Astrocyte (in vitro differentiated cells and primary cell): ENCODE measurements at places on chromosomes 2 and 18. TPM values are rescaled to one million over a fixed set of nuclear protein-coding genes. Genes with fewer than 3 reads are reported as not detected.

- H3K4me3 ChIP-seq, result no peak overlapping the region
- no peaks in the 10 kb centered on the region for H3K36me3 ChIP-seq
- no peaks in the 10 kb centered on the region for H3K4me1 ChIP-seq
- no peak for DNase-seq
- no peak overlapping the region for H3K27ac ChIP-seq
Measured at GRCh38 chr2:121258051-121258450, 27.0 kb downstream of the TFCP2L1 start.

DNA sequence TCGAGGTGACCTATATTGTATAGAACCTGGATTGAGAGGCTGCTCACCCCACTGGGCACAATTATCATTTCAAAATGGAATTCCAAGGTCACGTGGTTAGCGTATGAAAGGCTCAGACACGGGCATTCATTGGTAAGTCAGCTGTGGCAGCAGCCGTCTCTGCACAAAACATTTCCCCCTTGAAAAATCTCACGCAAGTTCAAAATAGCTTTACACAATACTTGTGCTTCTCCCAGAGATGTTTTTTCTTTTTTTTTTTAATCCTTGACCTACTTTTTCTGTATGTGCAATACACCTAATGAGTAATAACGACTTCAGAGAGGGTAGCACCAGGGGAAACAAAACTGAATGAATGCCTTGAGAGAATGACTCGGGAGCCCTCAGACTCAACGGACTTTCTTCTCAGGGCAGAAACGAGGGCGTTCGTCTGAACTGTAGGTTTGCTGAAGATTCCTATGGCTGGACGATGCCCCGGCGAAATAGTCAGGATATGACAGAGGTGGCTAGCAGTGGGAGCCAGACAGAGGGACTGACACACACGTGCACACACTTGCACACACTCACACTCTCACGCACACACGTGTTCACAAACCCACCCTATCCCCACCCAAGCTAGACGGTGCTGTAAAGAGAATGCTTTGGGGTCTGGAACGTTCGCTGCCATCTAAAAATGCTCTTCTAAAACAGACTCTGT lies 77.8 kb downstream of the PDCL3 start:
- peaks cover 10% of the 10 kb centered on the region for H3K27me3 ChIP-seq
- H3K36me3 ChIP-seq, result no peaks in the 10 kb centered on the region
- H3K27ac ChIP-seq, result no peak overlapping the region
- DNase-seq, result peak; percentile 2
- no peaks in the 10 kb centered on the region for H3K4me1 ChIP-seq

DNA sequence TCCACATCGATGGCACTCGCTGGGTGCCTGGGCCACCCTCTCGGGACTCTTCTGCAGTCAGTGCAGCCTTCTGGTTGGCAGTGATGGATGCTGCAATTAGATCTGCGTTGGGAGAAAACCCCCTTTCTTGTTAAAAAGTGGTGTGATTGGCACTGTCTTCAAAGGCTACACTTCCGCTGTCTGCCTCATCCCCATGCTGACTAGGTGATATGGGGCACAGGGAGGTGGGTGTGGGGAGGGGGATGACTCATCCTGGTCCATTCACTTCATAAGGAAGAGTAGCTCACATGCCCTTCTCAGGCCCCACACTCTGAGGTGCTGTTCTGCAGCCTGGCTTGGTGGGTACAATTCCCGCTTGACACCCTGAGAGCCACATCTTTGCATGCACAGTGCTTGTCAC lies 77.4 kb downstream of the THNSL2 start:
- H3K36me3 ChIP-seq, result no peaks in the 10 kb centered on the region
- H3K27me3 ChIP-seq, result no peaks in the 10 kb centered on the region
- H3K4me3 ChIP-seq, result no peak overlapping the region
- H3K27ac ChIP-seq, result no peak overlapping the region
- DNase-seq, result no peak
- no peaks in the 10 kb centered on the region for H3K4me1 ChIP-seq

DNA sequence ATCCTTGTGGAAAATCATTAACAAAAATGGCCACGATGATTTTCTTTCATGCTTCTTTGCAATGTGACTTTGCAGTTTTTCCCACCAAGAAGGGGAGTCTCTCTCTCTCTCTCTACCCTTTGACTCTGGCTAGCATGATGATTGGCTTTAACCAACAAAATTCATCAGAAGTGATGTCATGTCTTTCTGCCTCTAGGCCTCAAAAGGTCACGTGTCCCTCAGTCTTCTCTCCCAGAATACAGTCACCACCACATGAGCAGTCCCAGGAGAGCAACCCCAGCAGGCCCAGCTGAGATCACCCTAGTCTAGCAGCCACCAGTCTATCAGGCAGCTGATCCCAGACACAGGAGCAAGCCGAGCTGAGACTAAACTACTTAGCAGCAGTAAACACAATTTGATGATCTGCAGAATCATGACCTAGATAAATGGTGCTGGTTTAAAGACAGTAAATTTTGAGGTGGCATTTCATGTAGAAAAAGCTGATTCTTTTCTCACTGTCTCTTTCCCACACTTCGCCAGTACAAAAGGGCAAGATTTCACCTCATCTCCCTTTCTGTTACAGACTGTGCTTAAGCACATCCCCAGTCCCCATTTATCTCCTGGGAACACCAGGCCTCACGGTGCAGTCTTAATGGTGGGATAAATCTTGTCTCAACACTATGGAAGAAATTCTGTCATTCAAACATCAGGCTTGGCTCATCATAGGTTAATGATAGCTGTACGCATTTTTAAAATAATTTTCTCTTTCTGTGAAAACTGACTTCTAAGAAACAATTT lies 132.7 kb downstream of the SCG2 start:
- peak overlapping the region; percentile 44 for H3K27ac ChIP-seq
- no peak overlapping the region for H3K4me3 ChIP-seq
- peaks cover 4% of the 10 kb centered on the region for H3K4me1 ChIP-seq
- H3K36me3 ChIP-seq, result no peaks in the 10 kb centered on the region
- H3K27me3 ChIP-seq, result no peaks in the 10 kb centered on the region

- no peaks in the 10 kb centered on the region for H3K4me1 ChIP-seq
- H3K4me3 ChIP-seq, result no peak overlapping the region
- DNase-seq, result no peak
- H3K27me3 ChIP-seq, result no peaks in the 10 kb centered on the region
- no peaks in the 10 kb centered on the region for H3K36me3 ChIP-seq
Measured at GRCh38 chr18:71324356-71324755, 1035.5 kb downstream of the SOCS6 start.

- no peaks in the 10 kb centered on the region for H3K27me3 ChIP-seq
- no peak for DNase-seq
- H3K27ac ChIP-seq, result no peak overlapping the region
- H3K36me3 ChIP-seq, result no peaks in the 10 kb centered on the region
- no peaks in the 10 kb centered on the region for H3K4me1 ChIP-seq
- no peak overlapping the region for H3K4me3 ChIP-seq
Measured at GRCh38 chr2:139790136-139790535, 1009.9 kb upstream of the NXPH2 start.

- no peak for DNase-seq
- no peak overlapping the region for H3K4me3 ChIP-seq
- H3K4me1 ChIP-seq, result no peaks in the 10 kb centered on the region
- no peaks in the 10 kb centered on the region for H3K27me3 ChIP-seq
- no peak overlapping the region for H3K27ac ChIP-seq
Measured at GRCh38 chr2:149278161-149278871, 52.1 kb upstream of the LYPD6 start.

GRCh38 chr18:22681908-22682307 lies 251.2 kb upstream of the RBBP8 start:
- H3K36me3 ChIP-seq, result no peaks in the 10 kb centered on the region
- H3K4me3 ChIP-seq, result no peak overlapping the region
- no peaks in the 10 kb centered on the region for H3K27me3 ChIP-seq
- H3K4me1 ChIP-seq, result peaks cover 21% of the 10 kb centered on the region

GRCh38 chr18:10164271-10165071 lies 250.7 kb downstream of the VAPA start:
- no peak for DNase-seq
- H3K4me3 ChIP-seq, result no peak overlapping the region
- no peak overlapping the region for H3K27ac ChIP-seq
- no peaks in the 10 kb centered on the region for H3K36me3 ChIP-seq

GRCh38 chr2:42084231-42084671 lies 36.4 kb downstream of the PKDCC start:
- no peak overlapping the region for H3K4me3 ChIP-seq
- H3K36me3 ChIP-seq, result no peaks in the 10 kb centered on the region
- peaks cover 3% of the 10 kb centered on the region for H3K27me3 ChIP-seq
- H3K27ac ChIP-seq, result no peak overlapping the region

GRCh38 chr2:156864753-156865152 lies 392.8 kb upstream of the GALNT5 start:
- H3K27me3 ChIP-seq, result no peaks in the 10 kb centered on the region
- no peak overlapping the region for H3K4me3 ChIP-seq
- no peak overlapping the region for H3K27ac ChIP-seq
- no peaks in the 10 kb centered on the region for H3K36me3 ChIP-seq

GRCh38 chr2:204654669-204655068 lies 109.4 kb downstream of the PARD3B start:
- H3K36me3 ChIP-seq, result no peaks in the 10 kb centered on the region
- no peak for DNase-seq
- no peaks in the 10 kb centered on the region for H3K4me1 ChIP-seq

DNA sequence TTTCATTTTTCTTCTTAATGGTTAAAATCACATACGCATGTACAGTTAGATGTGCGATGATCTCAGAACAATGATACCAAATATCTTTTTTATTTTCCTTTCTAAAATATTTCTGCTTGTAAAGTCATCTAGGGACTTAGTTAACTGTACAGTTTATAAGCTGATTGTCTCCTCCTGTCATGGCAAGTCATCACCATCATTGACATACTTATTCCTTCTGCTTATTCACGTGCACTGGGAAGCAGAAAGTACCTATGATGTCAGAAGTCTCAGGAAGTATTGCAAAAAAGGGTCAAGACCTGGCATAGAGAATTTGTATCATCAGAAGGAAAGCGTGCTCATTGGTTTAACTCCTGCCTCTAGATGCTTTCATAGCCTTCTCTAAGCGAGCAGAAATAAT lies 154.2 kb downstream of the DSC3 start:
- no peak for DNase-seq
- H3K27me3 ChIP-seq, result no peaks in the 10 kb centered on the region
- H3K27ac ChIP-seq, result no peak overlapping the region
- H3K4me3 ChIP-seq, result no peak overlapping the region
- H3K4me1 ChIP-seq, result no peaks in the 10 kb centered on the region
- H3K36me3 ChIP-seq, result no peaks in the 10 kb centered on the region

DNA sequence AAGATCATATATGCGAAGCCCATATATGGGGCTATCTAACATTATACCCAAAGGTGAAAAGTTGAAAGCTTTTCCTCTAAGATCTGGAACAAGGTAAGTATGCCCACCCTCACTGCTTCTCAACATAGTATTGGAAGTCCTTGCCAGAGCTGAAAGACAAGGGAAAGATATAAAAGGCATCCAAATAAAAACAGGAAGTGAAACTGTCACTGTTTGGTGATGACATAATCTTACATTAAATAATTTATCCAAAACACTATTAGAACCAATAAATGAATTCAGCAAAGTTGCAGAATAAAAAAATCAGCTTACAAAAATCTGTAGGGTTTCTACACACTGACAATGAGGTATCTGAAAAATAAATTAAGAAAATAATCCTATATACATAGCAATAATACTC lies 205.8 kb downstream of the INSIG2 start:
- H3K36me3 ChIP-seq, result no peaks in the 10 kb centered on the region
- DNase-seq, result no peak
- no peaks in the 10 kb centered on the region for H3K4me1 ChIP-seq
- no peak overlapping the region for H3K4me3 ChIP-seq
- no peak overlapping the region for H3K27ac ChIP-seq

- H3K27ac ChIP-seq, result no peak overlapping the region
- H3K4me1 ChIP-seq, result peaks cover 10% of the 10 kb centered on the region
- H3K27me3 ChIP-seq, result no peaks in the 10 kb centered on the region
- H3K36me3 ChIP-seq, result no peaks in the 10 kb centered on the region
- DNase-seq, result no peak
Measured at GRCh38 chr2:17272170-17272569, 246.1 kb downstream of the RAD51AP2 start.

GRCh38 chr2:39664888-39665591 lies 677 bp upstream of the TMEM178A start:
- no peaks in the 10 kb centered on the region for H3K4me1 ChIP-seq
- H3K4me3 ChIP-seq, result no peak overlapping the region
- DNase-seq, result no peak
- peaks cover 36% of the 10 kb centered on the region for H3K27me3 ChIP-seq

DNA sequence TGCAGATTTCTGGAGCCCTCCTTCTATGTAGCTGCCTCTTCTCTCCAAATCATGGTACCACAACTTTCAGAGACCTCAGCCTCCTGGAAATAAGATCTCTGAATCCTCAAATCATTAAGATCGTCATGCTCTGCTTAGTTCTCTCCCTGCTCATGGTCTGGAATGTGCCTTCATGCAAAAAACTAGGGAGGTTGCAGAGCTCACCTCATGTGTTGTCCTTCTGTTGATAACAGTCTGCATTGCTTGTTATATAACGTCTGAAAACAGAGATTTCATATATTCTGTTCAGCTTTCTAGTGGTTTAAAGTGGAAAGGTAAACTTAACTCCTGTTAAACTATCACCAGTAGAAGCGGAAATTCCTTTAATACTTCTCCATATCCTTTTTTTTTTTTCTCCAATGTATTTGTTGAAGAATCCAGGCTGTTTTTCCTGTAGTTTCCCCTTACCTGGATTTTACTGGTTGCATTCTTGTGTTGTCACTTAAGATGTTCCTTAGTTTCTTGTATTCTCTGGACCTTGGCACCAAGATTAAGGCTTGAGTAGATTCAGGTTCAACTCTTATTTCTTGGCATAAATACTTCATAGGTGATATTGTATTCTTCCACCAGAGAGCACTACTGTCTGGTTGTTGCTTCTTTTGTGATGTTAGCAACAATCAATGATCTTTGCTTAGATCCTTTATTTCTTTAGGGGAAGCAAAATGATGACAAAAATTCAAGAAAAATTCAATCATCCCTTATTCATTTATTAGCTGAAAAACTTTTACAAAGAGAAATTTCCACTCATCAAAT lies 211.3 kb downstream of the LOXHD1 start:
- no peak overlapping the region for H3K27ac ChIP-seq
- no peak for DNase-seq
- no peaks in the 10 kb centered on the region for H3K4me1 ChIP-seq
- H3K4me3 ChIP-seq, result no peak overlapping the region
- H3K36me3 ChIP-seq, result no peaks in the 10 kb centered on the region

The SNED1 gene
- 0.23 and 0.48 TPM in 2 replicates for total RNA-seq

The CREG2 gene
- 0.11 TPM in 1 of 2 replicates, not detected in the other for total RNA-seq

The HOXD12 gene
- total RNA-seq, result not detected in 2 replicates

The CTLA4 gene
- total RNA-seq, result not detected in 2 replicates

The PSMA8 gene
- total RNA-seq, result not detected in 2 replicates

The ZNF2 gene
- 4.1 and 5.5 TPM in 2 replicates for total RNA-seq

The PLGLB2 gene
- 3.7 TPM in 2 replicates for total RNA-seq

The SERPINB8 gene
- 13.1 and 14.1 TPM in 2 replicates for total RNA-seq

The SPR gene
- total RNA-seq, result 23.6 TPM in 2 replicates

The SCN2A gene
- 7.5 and 8.2 TPM in 2 replicates for total RNA-seq

The PID1 gene
- 10.7 and 13.6 TPM in 2 replicates for total RNA-seq

The ALPG gene
- 0.19 and 0.27 TPM in 2 replicates for total RNA-seq
